COR-L47 (cell line): ENCODE measurements at places on chromosomes 5 and 9.

GRCh38 chr5:86929123-86929766 is 311.5 kb downstream of the COX7C start:
- no peak for DNase-seq

DNA sequence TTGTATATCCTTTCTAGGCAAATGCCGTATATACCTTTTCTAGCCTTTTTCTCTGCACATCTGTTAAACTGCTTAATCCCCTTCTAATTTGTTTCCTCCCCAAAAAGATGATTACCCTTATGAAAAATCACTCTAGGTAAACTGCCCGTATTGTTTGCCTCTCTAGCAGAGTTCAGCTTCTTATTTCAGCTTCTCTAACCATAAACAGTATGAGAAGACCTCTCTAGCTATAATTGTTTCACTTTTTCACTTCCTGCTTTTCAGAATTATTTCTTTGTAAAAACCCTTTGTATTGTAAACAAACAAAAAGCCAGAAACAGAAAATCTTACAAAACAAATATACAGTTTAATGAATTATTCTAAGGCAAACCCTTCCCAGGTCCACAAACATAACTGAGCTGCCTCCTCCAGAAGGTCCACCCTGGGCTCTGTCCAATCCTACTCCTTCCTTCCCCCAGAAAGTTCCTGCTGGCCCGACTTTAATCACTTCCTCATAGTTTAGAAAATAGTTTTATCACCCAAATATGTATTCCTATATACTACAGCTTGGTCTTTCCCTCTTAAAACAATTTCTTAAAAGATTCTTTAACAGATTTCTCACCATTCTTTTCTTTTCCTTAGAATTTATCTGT is 158.1 kb downstream of the FGF1 start:
- DNase-seq = no peak

- no peak for DNase-seq
Observed at GRCh38 chr9:121498487-121499176, 1.0 kb downstream of the GGTA1 start.

- no peak for DNase-seq
Observed at GRCh38 chr5:68329554-68330255, 114.1 kb downstream of the PIK3R1 start.
